ENCODE measurements at places on chromosomes 4 and X.

DNA sequence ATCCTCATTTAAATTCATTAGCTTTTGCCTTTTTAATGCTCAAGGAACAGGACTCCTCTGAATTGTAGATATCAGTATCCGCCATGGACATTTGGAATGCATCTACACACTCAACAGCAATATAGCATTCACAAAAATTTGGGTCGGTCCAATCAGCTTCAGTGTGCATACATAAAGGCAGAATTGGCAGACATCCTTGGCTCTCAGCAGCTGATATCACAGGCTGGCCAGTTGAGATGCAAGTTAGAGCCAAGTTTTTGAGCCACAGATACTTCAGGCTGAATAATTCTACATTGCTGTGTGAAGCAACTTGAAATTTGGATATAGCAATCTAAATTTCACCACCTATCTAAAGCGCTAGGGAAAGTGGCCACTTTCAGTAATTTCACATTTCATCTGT, 821.1 kb downstream of the PCDH19 start:
- DNase-seq: no peak

DNA sequence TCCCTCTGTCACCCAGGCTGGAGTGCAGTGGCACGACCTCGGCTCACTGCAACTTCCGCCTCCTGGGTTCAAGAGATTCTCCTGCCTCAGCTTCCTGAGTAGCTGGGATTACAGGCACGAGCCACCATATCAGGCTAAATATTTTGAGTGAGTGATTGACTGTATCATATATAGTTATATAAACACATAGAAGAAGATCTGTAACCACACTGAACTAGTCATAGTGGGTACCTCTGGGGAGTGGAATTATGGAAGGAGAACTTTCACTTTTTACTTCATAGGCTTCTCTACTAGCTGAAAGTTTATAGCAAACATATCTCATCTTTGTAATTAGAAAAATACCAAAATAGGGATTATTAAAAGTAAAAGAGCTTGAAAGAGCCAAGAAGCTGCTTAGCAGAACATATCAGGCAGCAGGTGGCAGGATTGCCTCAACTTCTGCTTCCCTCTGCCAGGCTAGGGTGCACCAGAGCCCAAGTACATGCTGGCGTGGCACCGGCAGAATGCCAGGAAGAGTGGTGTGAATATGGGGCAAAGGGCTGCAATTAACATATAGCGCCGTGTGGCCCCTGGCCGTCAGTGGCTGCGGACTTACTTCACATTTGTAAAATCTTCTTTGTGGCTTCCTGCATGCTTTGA, 39.5 kb upstream of the CD40LG start:
- DNase-seq: peak; percentile 50

- DNase-seq: no peak
These were observed 343.1 kb downstream of the GRID2 start for GRCh38 chr4:92646826-92647225.

GRCh38 chr4:48270951-48271473, 1.4 kb upstream of the TEC start:
- DNase-seq: no peak

GRCh38 chr4:162115333-162115732, 48.5 kb downstream of the FSTL5 start:
- no peak for DNase-seq

- DNase-seq: no peak
These were observed 230.8 kb downstream of the CFAP299 start for GRCh38 chr4:80566203-80566872.

DNA sequence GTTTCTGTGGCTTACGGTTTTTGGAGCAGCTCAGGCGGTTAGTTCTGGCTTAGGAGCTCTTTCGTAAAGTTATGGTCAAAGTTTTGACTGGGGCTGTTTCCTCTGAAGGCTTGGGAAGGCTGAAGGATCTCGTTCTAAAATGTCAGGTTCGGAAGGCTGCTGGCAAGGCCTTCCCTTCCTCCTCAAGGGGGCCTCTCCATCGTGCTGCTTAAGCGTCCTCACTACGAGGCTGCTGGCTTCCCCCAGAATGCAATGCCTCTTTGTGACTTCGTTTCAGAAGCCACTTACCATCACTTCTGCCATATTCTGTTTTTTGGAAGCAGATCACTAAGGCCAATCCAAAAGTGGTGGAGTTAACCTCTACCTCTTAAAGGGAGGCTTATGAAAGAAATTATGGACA, 1196.4 kb upstream of the TENM3 start:
- DNase-seq: no peak

DNA sequence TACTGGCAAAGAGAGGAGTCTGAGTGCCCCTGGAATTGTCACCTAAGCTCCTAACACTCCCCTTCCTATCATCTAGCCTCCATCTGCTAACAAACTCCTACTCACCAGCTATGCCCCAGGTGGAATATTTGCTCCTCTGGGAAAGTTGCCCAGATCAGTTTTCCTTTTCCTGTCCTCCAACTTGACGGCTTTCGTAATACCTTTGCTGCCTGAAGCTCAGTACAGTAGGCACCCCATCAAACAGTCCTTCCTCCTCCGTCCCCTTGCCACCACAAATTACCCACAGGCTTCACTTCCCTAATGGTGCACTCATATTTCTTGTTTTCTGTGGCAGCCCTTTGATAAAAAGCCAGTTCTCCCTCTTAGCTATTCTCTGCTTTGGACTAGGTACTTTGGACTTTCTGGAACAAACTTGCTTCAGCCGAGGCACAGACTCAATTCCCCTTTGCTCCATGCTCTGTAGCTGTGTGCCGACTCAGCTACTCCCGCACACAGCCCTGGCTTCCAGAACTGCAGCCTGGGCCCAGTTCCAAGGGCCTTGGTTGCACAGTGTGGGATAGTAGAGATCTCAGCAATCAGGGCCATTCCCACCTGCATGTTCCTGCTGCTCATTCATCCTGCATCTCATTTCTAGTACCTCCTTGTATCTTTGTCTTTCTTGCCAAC, 605.1 kb downstream of the BCOR start:
- no peak for DNase-seq

DNA sequence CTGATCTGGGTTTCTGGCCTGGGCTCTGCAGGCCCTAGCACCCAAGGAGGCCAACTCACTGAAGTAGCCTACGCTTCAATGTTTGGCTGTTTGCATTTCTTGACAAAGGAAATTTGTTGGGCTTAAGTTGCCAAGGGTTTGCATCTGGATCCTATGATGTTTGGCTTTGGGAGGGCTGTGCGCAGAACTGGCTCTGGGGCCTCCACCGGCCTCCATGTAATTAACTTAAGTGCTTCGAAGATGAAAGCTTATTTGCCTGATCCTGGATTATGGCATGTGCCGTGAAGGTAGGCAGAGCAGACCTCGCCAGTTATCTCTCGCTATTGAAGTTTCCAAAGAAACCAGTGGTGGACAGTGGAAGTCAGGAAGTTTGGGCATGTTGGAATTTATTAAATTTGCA, 124.3 kb upstream of the STX18 start:
- no peak for DNase-seq

GRCh38 chr4:185512516-185512915, 22.8 kb downstream of the PDLIM3 start:
- no peak for DNase-seq

GRCh38 chr4:120731561-120731960, 191.0 kb downstream of the PRDM5 start:
- no peak for DNase-seq

GRCh38 chr4:7651461-7651921, 216.8 kb upstream of the PSAPL1 start:
- DNase-seq: no peak

DNA sequence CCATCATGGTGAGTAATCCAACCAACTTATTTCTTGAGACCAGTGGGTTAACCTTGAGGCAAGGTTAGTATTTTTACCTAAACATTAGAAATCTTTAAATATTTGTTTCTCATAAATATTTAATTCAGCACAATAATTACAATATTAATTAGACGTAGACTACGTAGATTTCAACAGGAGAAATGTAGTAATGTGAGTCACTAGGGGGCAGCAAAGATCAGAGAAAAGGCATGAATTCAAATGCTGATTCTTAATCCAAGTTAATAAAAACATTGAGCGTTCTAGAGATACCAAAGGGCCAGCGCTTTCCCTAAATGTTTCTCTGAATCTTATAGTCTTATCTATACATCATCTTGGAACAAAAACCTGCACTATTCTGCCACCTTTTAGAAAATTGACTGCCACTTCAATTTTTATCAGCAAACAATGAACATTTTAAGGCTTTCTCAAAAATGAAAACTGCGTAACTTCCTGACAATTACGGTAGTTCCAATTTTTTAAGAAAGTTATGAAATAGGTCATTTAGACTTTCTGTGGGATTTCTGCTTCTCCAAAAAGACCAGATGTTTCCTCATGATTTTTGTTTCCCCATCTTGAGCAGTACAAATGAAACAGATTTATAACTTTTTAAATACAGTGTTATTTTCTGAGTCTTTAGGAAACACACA, 180.7 kb downstream of the GASK1B start:
- no peak for DNase-seq

DNA sequence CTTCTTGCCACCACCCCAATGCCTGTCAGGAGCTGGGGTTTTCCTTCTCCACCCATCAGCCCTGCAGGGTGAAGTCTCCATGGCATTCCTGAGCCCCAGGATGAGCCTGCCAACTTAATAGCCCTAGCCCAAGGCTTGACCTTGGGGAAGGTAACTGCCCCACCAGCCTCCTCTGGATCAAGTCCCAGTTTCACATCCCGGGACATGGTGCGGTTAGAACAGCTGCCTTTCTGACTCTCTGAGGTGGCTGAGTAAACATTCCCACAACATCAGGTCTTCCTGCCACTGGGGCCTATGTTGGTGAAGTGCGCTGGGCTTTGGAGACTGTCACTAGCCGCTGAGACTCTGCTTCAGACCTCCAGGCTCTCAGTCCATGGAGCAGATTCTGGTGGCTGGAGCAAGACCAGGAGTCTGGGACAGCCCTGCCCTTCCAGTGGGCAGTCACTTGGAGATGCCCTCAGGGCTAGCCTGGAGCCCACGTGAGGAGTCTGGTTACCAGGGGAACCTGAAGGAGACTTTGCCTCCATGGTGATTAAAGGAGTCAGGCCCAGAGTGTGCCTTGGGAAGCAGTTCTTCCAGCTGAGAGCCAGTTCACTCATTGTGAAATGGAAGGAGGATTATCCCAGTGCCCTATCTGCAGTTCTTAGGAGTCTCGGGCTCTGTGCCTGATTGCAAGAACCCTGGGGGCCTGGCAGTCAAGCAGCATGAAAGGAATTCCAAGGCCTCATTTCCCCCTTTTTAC, 56.8 kb downstream of the SMIM20 start:
- DNase-seq: no peak

DNA sequence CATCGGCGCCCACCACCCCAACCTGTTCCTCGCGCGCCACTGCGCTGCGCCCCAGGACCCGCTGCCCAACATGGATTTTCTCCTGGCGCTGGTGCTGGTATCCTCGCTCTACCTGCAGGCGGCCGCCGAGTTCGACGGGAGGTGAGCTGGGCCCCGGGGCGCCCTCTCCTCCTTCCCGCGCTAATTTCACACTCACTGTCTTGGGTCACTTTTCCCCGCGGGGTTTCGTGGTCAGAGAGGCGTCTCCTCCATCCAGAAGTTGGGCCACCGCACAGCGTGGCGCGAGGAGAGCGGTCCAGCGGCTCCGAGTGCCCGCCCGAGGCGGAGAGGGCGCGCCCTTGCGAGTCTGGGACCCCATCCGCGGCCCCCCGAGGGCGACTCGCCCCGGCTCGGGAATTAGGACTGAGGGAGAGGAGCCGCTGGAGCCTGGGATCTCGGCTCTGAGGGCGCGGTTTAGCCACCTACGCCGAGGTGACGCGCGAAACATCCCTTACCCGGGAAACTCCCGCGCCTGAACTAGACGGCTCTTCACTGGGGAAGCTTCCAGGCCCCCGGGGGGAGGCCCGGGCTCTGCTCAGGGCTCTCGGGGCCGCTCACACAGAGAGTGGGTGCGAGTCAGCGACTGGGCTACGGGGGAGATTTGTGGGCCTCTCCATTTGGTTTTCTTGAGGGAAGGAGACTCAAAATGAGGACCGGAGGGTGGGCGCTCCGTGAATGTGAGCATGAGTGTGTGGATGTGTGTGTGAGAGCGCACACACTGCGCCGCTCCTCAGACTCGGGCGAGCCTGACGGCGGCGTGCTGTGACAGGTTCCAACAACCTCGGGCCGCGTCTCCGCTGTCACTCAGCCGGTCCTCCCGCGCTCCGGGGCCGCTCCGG, 551 bp downstream of the NPNT start:
- no peak for DNase-seq

DNA sequence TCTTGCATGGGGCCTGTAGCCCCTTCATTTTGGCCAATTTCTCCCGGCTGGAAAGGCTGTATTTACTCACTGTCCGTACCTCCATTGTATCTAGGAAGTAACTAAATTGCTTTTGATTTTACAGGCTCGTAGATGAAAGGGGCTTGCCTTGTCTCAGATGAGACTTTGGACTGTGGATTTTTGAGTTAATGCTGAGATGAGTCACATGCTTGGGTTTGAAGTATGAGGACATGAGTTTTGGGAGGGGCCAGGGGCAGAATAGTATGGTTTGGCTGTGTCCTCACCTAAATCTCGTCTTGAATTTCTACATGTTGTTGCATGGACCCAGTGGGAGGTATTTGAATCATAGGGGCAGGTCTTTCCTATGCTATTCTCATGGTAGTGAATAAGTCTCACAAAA, 407.6 kb upstream of the NDST3 start:
- no peak for DNase-seq

- no peak for DNase-seq
These were observed 7.6 kb upstream of the NKX1-1 start for GRCh38 chr4:1413687-1414479.

GRCh38 chrX:446245-446644, 59.5 kb upstream of the PPP2R3B start:
- no peak for DNase-seq

- no peak for DNase-seq
These were observed 113.0 kb upstream of the SH3RF1 start for GRCh38 chr4:169383724-169384123.

- no peak for DNase-seq
These were observed 120.4 kb downstream of the CT47B1 start for GRCh38 chrX:120755066-120755846.

DNA sequence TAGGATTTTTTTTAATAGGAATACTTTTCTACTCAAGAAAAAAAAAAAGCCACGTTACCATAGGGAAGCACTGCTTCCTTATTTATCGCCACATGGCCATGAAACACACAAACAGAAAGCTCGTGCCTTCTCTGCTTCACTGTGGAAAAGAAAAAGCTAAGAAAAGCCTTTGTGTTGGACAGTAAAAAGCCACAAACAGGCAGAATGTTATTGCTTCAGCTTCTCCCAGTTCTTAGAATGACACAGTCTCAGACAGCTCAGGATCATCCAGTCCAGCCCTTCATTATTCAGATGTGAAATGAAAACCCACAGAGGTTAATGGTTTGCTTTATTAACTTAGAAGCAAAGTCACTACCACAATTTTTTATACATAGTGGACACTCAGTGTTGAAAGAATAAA, 181.6 kb upstream of the NOCT start:
- DNase-seq: no peak

GRCh38 chr4:100870940-100871772, 353.3 kb upstream of the EMCN start:
- no peak for DNase-seq
